ENCODE measurements at places on chromosomes 2 and 18. TPM values are rescaled to one million over a fixed set of nuclear protein-coding genes. Genes with fewer than 3 reads are reported as not detected.
A peak's percentile ranks its signal among the peaks of the same experiment; 100 is the strongest.

- H3K27ac ChIP-seq = no peak overlapping the region
- H3K4me1 ChIP-seq = no peaks in the 10 kb centered on the region
- H3K4me3 ChIP-seq = no peak overlapping the region
- no peaks in the 10 kb centered on the region for H3K27me3 ChIP-seq
- DNase-seq = no peak
These were observed 116.9 kb upstream of the FHL2 start for GRCh38 chr2:105515581-105516415.

DNA sequence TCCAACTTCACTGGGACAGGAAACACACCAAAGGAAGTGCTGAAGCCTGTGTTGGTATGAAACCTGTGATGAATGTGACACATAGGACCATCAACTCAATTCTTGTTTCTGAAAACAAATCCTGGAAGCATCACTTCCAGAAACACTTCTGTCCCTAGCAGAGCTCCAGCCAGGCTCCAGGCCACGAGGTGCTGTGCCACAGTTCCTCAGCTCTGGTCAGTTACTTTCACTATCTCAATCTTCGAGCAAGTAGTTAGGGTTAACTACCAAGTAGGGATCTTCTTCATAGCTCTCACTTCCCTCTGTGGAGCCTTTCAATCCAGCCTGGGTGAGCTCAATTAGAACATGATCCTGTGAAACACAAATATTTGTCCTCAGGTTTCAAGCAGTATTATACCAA lies 3.6 kb upstream of the LCT start:
- H3K27ac ChIP-seq = peak overlapping the region; percentile 15
- H3K4me3 ChIP-seq = no peak overlapping the region
- DNase-seq = no peak
- peaks cover 16% of the 10 kb centered on the region for H3K4me1 ChIP-seq
- peaks cover 49% of the 10 kb centered on the region for H3K36me3 ChIP-seq

DNA sequence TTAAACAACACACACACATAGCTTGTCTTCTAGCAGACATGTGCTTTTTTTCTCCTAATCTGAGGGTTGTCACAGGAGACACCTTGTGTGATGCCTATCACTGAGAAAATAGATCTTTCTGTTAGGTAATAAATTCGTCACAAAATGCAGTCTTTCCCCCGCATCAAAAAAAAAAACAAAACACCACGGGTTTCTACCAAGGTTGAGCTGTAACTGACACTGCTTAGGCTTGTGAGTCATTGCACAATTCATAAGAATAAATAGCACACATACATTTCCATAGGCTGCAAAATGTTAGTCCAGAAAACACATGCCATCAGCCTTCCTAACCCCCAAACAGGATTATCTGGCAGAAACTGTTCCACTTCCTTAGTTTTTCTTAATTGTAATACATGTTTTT lies 6.5 kb downstream of the TMEM163 start:
- DNase-seq = no peak
- peaks cover 14% of the 10 kb centered on the region for H3K4me1 ChIP-seq
- H3K27me3 ChIP-seq = peaks cover 59% of the 10 kb centered on the region
- H3K4me3 ChIP-seq = no peak overlapping the region
- H3K27ac ChIP-seq = no peak overlapping the region

DNA sequence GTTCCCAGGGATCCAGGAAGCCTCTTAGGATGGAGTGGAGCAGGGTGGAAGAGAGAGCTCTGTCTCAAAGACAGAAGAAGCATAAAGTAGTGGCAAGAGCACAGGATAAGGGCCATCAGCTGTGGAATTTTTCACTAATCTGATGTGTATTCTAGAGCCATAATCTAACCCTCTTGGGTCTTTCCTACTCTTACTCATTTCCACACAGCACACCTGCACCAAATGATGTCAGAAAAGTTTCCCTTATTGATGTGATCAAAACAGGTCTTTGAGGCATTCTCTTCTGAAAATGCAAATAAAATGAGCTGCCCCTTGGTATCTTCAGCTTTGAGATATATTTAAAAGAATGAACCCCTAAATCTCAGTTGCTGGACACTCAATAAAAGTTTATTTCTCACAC lies 415.1 kb upstream of the CHST9 start:
- H3K36me3 ChIP-seq = no peaks in the 10 kb centered on the region
- H3K27me3 ChIP-seq = peaks cover 1% of the 10 kb centered on the region
- H3K27ac ChIP-seq = no peak overlapping the region

GRCh38 chr2:12676771-12677170 lies 40.0 kb upstream of the TRIB2 start:
- H3K27ac ChIP-seq = no peak overlapping the region
- DNase-seq = no peak
- H3K36me3 ChIP-seq = no peaks in the 10 kb centered on the region

DNA sequence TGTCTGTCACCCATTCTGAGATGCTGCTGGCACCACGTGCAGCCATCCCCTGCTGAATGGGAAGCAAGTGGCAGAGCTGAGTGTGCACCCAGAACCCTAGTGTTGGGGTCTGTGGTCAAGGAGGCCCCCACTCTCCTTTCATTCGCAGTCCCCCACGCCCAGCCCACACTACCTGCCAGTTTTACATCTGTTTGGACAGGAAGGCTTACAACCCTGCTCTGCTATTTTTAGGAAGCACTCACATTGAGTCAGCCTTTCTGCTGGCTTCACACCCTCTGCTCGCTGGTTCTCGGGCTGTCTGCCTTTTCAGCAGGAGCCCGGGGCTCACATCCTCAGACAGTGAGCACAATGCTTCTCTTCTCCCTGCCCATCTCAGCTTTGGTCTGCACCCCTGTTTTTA lies 10.7 kb upstream of the ADCY3 start:
- no peak overlapping the region for H3K27ac ChIP-seq
- no peaks in the 10 kb centered on the region for H3K36me3 ChIP-seq
- peaks cover 6% of the 10 kb centered on the region for H3K4me1 ChIP-seq
- DNase-seq = peak; percentile 28
- H3K4me3 ChIP-seq = no peak overlapping the region

DNA sequence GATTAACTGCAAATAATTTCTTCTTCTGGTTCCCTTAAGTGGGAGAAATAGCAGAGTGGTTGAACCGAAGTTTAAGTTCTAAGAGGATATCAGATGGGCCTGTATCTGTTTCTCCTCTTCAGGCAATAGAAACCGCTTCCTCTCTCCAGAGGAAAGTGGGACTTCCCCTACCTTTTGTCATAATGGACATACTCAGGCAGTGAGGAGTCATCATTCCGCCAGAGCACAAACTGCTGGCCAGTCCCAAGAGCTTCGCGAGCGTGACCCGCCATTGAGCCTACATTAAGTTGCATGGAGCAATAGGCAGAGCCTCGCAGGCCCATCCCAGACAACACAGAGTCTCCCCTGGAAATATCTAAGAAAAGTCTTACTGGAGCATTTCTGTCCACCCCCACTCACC lies 158.9 kb downstream of the LDLRAD4 start:
- H3K27ac ChIP-seq = peak overlapping the region; percentile 86
- no peaks in the 10 kb centered on the region for H3K36me3 ChIP-seq
- H3K27me3 ChIP-seq = no peaks in the 10 kb centered on the region
- peak; percentile 55 for DNase-seq
- peak overlapping the region; percentile 19 for H3K4me3 ChIP-seq

DNA sequence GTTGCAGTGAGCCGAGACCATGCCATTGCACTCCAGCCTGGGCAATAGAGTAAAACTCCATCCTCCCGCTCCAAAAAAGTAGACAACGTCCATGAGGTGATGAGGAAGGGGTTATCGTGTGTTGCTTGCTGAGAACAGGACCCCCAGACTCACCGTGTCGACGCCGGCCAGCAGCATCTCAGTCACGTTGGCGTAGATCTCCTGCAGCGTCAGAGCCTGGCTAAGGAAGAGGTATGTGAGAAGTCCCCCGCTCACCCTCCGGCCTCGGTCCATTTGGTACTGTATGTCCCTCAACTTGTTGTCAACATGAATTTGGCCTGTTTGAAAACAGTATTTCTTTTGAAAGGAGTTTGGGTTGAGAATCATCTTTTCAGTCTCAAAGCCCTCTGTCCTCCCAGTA lies 20.9 kb downstream of the CYP27C1 start:
- peaks cover 2% of the 10 kb centered on the region for H3K27me3 ChIP-seq
- H3K36me3 ChIP-seq = no peaks in the 10 kb centered on the region
- DNase-seq = no peak
- H3K4me1 ChIP-seq = peaks cover 5% of the 10 kb centered on the region
- no peak overlapping the region for H3K27ac ChIP-seq
- H3K4me3 ChIP-seq = no peak overlapping the region

DNA sequence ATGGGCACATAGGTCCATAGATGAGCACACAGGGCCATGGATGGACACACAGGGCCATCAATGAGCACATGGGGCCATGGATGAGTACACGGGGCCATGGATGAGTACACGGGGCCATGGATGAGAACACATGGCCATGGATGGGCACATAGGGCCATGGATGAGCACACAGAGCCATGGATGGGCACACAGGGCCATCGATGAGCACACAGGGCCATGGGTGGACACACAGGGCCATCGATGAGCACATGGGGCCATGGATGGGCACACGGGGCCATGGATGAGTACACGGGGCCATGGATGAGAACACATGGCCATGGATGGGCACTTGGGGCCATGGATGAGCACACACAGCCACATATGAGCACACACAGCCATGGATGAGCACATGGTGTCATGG lies 192.6 kb upstream of the HDAC4 start:
- H3K4me1 ChIP-seq = no peaks in the 10 kb centered on the region
- H3K27me3 ChIP-seq = no peaks in the 10 kb centered on the region
- no peaks in the 10 kb centered on the region for H3K36me3 ChIP-seq
- no peak overlapping the region for H3K27ac ChIP-seq

GRCh38 chr2:232997749-232998665 lies 15.0 kb downstream of the NGEF start:
- H3K27ac ChIP-seq = no peak overlapping the region
- DNase-seq = no peak
- no peaks in the 10 kb centered on the region for H3K36me3 ChIP-seq
- no peak overlapping the region for H3K4me3 ChIP-seq
- H3K27me3 ChIP-seq = no peaks in the 10 kb centered on the region
- H3K4me1 ChIP-seq = no peaks in the 10 kb centered on the region

- H3K4me1 ChIP-seq = peaks cover 77% of the 10 kb centered on the region
- H3K27ac ChIP-seq = peak overlapping the region; percentile 11
- DNase-seq = no peak
- no peak overlapping the region for H3K4me3 ChIP-seq
These were observed 129.7 kb downstream of the MAP4K4 start for GRCh38 chr2:101827246-101827645.

- no peaks in the 10 kb centered on the region for H3K36me3 ChIP-seq
- no peaks in the 10 kb centered on the region for H3K27me3 ChIP-seq
- no peak overlapping the region for H3K4me3 ChIP-seq
- H3K4me1 ChIP-seq = no peaks in the 10 kb centered on the region
- no peak for DNase-seq
These were observed 482.3 kb downstream of the TNS1 start for GRCh38 chr2:217520356-217521010.

DNA sequence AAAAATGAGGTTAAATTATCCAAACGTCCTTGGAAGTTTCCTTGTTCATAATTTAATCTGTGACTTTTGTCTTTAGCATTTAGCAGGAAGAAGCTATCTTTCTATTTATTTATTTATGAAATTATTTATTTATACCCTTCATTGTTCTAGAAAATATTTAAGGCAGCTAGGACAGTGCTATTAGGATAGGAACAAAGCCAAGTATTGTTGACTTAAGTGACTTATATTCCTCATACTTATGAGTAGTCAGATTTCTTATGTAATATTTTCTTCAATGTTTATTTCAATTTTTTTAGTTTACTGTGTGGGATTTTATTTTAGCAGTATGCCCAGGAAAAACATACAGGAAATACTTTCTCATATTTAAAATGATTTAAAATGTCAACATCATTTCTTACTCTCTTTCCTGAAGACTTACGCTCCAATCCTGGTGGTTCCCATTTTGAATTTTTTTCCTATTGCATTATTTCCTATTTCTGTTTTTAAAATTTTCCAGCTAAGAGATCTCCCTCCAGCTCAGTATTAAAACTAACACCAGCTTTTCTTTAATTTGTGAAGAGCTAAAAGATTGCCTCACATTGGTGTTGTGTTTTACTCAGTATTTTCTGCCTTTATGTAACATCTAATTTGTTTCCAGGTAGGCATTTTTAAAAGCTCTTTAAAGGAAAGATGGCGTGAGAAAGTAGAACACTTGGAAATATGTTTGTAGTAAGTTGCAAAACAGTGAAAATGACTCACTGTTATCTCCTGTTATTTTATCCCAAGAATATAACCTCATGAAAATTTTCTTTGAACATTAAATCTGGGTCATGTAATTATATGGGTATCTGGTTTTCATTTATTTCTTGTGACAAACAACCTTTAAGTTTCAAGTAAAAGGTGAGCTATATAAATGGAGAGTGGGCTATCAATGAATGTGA lies 32.2 kb downstream of the MAPRE2 start:
- H3K4me3 ChIP-seq = no peak overlapping the region
- H3K27ac ChIP-seq = no peak overlapping the region
- DNase-seq = no peak
- H3K36me3 ChIP-seq = peaks cover 25% of the 10 kb centered on the region
- peaks cover 57% of the 10 kb centered on the region for H3K4me1 ChIP-seq
- no peaks in the 10 kb centered on the region for H3K27me3 ChIP-seq

DNA sequence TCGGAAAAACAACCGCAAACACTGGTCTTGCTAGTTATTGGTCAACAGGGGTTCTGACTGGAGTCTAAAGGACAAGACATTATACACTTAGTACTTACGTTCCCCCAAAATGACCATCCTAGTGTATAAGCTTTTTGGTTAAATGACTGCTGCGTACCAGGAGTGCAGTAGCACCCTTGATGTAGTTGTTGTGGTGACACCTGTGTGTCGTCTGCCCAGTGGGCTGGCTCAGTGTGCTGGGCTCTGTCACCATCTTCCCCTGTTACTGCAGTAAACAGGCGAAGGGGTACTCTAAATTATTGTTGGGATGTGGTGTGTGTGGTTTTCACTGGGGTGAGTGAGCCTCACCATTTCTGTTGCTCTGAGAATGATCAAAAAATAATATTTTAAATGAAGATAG lies 76.2 kb downstream of the MAPRE2 start:
- DNase-seq = no peak
- no peak overlapping the region for H3K27ac ChIP-seq
- peaks cover 9% of the 10 kb centered on the region for H3K36me3 ChIP-seq
- no peaks in the 10 kb centered on the region for H3K27me3 ChIP-seq
- H3K4me3 ChIP-seq = no peak overlapping the region

- H3K27ac ChIP-seq = no peak overlapping the region
- H3K4me1 ChIP-seq = no peaks in the 10 kb centered on the region
- H3K36me3 ChIP-seq = no peaks in the 10 kb centered on the region
- no peak for DNase-seq
These were observed 122.4 kb upstream of the CDH7 start for GRCh38 chr18:65628390-65628789.

KLHL14 gene
- not detected for total RNA-seq

SMIM21 gene
- not detected for total RNA-seq

FHOD3 gene
- total RNA-seq = not detected

RMDN2 gene
- total RNA-seq = 1.2 TPM

CTAGE1 gene
- not detected for total RNA-seq

UGT1A10 gene
- not detected for total RNA-seq
